ENCODE measurements at places on chromosomes 2 and 18.

DNA sequence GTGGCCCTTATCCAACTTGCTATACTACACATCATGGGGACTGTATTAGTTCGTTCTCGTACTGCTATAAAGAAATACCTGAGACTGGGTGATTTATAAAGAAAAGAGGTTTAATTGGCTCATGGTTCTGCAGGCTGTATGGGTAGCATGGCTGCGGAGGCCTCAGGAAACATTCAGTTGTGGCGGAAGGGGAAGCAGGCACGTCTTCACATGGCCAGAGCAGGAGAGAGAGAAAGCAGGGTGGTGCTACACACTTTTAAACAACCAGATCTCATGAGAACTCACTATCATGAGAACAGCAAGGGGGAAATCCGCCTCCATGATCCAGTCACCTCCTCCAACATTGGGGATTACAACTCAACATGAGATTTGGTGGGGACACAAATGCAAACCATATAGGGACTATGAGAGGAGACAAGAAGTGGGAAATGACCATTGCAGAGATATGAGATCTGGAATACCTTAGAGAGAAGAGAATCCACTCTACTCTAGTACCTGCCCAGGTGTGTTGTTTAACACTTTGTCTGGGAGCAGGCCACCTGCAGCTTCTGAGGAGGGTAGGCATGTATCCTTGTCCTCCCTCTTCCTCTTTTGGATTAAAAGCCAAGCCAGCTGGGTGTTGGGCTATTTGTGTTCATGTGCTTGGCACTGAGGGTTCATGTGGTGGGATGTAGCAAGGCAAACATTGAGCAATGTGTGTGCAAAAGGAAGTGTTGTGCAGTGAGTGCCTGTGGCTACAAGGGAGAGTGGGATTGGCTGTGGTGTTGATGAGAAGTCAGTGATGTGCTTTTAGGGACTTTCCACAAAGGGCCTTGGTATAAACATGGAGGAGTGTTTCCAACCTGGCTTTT lies 22.8 kb downstream of the TTLL4 start:
- peak; percentile 63 for DNase-seq

DNA sequence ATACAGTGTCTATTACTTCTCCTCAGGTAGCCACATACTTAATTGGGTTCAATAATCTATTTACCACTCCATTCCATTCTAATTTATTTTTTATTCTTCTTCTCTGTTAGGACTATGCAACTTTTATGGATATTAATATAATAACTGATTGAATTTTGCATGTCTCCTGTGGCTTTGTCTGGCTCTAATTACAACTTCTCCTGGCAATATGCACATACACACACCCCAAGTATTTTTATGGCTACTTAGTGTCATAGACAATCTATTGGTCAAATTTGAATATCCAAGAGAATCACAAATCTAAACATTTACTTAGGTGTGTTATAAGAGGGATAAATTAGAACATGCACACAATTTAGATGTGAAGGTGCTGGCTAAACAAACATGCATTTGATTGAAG lies 73.1 kb downstream of the BOD1L2 start:
- no peak for DNase-seq

GRCh38 chr2:120775801-120776589 lies 40.3 kb downstream of the GLI2 start:
- DNase-seq, result no peak

DNA sequence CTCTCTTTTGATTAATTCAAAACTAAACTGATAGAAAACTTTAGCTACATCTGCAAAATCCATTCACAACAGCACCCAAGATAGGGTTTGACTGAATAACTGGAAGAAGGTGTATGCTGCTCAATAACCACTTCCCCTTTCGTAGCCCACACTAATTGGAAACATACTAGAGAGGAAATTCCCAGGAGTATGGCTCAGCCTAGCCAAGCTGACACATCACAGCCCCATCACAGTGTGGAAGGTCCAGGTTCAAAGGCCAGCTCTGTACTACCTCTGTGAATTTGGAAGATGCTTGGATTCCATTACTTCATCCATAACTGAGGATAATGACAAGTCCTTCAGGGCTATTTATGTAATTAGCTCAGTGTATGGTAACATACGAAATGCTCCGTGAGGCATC lies 185.4 kb downstream of the FBXO15 start:
- no peak for DNase-seq

GRCh38 chr18:5238371-5238976 lies 41.4 kb upstream of the AKAIN1 start:
- DNase-seq, result peak; percentile 25

DNA sequence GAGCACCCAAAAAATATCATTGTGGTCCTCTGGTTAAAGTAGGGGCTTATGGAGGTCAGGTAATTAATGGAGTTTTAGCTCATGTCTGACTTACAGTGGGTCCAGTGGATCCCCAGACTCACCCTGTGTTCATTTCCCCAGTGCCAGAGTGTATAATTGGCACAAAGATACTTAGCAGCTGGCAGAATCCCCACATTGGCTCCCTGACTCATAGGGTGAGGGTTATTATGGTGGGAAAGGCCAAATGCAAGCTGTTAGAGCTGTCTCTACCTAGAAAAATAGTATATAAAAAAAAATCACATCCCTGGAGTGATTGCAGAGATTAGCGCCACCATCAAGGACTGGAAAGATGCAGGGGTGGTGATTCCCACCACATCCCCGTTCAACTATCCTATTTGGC lies 1067.6 kb upstream of the ACVR2A start:
- DNase-seq, result no peak

GRCh38 chr2:215919624-215920243 lies 93.6 kb downstream of the MREG start:
- no peak for DNase-seq

DNA sequence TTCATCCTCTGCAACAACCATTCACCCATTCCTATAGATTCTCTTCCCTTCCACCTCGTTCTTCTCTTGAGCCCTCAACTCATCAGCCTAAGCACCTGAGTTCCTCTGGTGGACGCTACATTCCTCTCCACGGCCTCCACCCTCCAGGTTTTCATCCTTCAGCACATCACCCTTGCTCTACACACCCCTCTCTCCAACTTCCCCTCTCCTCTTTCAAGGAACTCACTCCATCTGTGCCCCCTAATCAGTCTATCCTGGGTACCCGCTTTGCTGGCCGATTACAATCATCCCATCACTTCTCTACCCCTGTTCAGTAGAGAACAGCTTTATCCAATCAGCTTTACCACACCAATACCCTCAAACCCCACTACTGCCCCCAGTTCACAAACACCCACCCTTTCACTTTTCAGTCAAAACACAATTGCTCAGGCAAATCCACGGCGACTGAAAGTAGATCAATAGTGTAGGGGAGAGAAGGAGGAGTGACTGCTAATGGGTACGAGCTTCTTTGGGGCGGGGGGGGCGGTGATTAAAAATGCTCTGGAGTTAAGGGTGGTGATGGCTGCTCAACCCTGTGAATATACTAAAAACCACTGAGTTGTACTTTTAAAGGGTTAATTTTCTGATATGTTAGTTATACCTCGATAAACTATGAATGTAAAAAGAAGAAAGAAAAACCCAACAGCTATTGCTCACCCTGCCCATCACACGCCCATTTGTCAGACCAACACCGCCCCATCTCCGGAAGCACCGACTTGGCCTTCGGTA lies 857 bp downstream of the DYM start:
- peak; percentile 43 for DNase-seq

GRCh38 chr2:224983712-224984554 lies 58.3 kb downstream of the DOCK10 start:
- no peak for DNase-seq

DNA sequence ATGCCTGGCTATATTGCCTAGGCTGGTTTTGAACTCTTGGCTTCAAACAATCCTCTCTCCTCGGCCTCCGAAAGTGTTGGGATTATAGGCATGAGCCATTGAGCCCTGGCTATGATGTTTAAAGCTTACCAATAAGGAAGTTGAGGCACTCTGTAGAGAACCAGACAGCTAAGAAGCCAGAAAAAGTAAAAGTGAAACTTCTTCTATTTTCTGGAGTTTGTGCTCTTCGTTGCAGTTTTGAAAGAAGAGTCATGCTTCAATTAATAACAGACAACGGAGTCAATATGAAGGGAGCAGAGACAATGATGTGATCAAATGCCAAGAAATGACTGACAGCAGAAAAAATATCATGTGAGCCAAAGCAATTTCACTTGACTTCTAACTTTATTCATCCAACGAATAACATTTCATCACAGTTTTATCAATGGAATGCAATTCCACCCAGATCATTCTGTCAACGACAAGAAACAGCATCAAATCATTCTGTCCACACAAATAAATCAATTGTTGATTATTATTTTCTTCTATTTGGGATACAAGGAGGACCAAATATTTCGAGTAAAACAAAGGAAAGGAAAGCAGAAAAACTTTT lies 175.5 kb upstream of the CELF4 start:
- no peak for DNase-seq
